ENCODE measurements at places on chromosomes 1 and 21. TPM values are rescaled to one million over a fixed set of nuclear protein-coding genes. Genes with fewer than 3 reads are reported as not detected.

- no peak for DNase-seq
These were observed 28.8 kb upstream of the SLC19A1 start for GRCh38 chr21:45570826-45571601.

DNA sequence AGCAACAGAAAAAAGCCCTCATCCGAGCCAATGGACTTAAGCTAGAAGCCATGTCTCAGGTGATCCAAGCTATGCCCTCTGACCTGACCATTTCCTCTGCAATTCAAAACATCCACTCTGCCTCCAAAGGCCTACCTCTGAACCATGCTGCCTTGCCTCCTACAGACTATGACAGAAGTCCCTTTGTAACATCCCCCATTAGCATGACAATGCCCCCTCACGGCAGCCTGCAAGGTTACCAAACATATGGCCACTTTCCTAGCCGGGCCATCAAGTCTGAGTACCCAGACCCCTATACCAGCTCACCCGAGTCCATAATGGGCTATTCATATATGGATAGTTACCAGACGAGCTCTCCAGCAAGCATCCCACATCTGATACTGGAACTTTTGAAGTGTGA is 20.7 kb downstream of the NR5A2 start:
- DNase-seq: no peak

GRCh38 chr1:2635361-2636010 is 2.7 kb upstream of the MMEL1 start:
- DNase-seq: no peak

GRCh38 chr1:175599212-175599705 is 144.1 kb downstream of the TNR start:
- peak; percentile 5 for DNase-seq

DNA sequence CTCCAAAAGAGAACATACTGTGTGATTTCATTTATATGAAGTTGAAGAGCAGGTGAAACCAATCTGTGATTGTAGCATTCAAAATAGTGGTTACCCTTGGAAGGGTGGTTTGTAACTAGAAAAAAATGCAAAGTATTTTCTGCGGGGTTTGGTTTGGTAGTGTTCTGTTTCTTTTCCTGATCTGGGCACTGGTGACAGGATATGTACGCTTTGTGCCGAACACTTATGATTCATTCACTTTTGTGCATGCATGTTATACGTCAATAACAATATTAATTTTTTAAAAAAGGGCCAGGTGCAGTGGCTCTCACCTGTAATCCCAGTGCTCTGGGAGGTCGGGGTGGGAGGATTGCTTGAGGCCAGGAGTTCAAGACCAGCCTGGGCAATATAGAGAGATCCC is 63.8 kb downstream of the CD34 start:
- no peak for DNase-seq

- DNase-seq: no peak
These were observed 140.3 kb downstream of the LMX1A start for GRCh38 chr1:165216254-165216653.

DNA sequence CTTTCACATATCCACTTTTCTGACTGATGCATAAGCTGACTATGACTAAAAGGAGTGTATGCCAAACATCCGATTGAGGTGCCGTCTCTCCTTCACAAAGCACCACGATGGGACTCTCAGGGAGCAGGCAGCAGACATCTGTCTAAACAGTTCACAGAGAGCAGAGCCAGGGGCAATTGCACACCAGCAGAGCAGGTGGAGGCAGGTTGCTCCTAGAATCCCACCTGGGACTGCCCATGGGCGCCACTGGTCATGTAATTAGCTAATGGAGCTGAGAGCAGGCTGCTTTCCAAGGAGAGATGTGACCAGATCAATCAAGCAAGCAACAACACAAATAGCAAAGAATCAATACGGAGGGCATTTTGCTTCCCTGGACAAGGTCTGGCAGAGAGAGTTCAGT is 30.5 kb upstream of the COA6 start:
- no peak for DNase-seq

GRCh38 chr1:107141491-107142126 is 770 bp downstream of the NTNG1 start:
- peak; percentile 50 for DNase-seq

- no peak for DNase-seq
These were observed 31.9 kb upstream of the DENND1B start for GRCh38 chr1:197807216-197807615.

GRCh38 chr1:162133566-162133965 is 64.1 kb downstream of the NOS1AP start:
- DNase-seq: no peak

DNA sequence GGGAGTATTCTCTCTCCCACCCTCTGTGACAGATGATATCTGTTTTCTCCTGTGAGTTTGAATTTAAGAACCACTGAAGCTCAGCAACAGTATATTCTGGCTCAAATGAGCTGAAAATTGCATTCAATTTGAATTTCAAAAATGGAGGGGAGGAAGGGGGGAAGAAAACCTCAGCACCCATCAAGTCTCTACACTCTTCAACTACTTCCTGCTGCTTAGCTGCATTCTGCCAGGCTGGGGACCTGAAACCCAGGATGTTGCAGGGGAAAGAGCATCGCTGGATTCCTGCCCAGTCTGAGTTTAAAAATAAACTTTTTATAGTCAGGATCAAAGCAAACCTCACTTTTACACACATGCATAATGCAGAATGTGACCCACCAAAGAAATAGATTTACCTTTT is 214.3 kb upstream of the ESRRG start:
- DNase-seq: no peak

- DNase-seq: no peak
These were observed 19.5 kb downstream of the XKR8 start for GRCh38 chr1:27979151-27979858.

DNA sequence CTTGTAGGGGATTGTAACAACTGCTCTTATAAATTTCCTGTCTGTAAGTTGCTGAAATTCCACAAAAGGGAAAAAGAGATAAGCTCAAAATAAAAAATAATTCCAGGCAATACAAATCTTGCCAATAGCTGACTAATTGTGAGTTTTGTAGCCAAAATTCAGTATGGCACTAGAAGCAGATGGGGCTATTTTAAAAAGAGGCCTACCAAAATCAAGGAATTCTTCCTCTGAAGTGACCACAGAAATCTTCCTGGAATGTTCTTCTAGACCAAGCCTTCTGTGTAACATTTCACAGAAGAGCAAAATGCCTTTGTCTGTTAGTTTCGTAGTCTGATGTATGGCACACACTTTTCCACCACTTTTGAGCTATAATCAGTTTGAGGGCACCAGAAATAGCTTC is 127.6 kb downstream of the CYYR1 start:
- no peak for DNase-seq

- peak; percentile 95 for DNase-seq
These were observed 1.2 kb downstream of the ANP32E start for GRCh38 chr1:150234566-150235293.

DNA sequence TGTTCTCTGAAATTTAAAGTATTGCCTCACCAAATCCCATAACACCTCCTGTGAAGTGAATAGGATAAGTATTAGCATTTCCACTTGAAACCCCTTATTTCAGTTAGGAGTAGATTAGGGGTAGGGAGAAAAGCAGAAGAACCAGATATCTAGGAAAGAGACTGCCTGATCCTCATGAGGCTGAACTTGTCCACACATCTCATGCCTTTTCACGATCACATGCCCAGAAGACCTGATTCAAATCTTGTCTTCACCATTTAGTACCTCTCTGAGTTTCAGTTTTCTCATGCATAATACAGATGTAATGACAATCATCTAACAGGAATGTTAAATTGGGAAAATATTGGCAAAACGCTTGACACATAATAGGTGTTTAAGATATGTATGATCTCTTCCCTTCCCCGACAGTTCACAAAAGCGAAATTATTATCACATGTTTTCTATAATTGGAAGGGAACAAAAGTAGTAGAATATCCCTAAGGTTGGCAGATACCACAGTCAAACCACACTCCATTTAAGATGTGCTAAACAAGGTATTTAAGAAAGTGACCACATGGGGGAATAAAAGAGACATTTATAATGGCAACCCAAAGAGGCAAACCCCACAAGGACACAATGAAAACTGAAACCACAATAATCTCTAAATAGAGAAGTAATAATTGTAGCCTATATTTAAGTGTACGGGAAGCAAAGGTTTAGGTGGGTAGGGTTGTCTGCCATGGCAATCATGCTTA is 25.2 kb downstream of the GFI1 start:
- DNase-seq: no peak

GRCh38 chr1:180640531-180640949 is 8.7 kb downstream of the XPR1 start:
- DNase-seq: no peak

GRCh38 chr1:201025571-201026002 is 2.1 kb upstream of the KIF21B start:
- peak; percentile 51 for DNase-seq

- no peak for DNase-seq
These were observed 46.1 kb downstream of the CHAF1B start for GRCh38 chr21:36431252-36431651.

Gene AMY1C
- total RNA-seq: not detected

Gene PLA2G5
- total RNA-seq: not detected

Gene MAP1LC3C
- not detected for total RNA-seq

Gene PRKAA2
- not detected for total RNA-seq

Gene RYR2
- 0.02 TPM for total RNA-seq

Gene KCNN3
- not detected for total RNA-seq

Gene CFAP74
- total RNA-seq: 0.38 TPM

Measured in activated CD8-positive, alpha-beta T cell treated with anti-CD3 and anti-CD28 coated beads for 36 hours (primary cell).